ENCODE measurements at places on chromosomes 11 and 22.
A peak's percentile ranks its signal among the peaks of the same experiment; 100 is the strongest.

DNA sequence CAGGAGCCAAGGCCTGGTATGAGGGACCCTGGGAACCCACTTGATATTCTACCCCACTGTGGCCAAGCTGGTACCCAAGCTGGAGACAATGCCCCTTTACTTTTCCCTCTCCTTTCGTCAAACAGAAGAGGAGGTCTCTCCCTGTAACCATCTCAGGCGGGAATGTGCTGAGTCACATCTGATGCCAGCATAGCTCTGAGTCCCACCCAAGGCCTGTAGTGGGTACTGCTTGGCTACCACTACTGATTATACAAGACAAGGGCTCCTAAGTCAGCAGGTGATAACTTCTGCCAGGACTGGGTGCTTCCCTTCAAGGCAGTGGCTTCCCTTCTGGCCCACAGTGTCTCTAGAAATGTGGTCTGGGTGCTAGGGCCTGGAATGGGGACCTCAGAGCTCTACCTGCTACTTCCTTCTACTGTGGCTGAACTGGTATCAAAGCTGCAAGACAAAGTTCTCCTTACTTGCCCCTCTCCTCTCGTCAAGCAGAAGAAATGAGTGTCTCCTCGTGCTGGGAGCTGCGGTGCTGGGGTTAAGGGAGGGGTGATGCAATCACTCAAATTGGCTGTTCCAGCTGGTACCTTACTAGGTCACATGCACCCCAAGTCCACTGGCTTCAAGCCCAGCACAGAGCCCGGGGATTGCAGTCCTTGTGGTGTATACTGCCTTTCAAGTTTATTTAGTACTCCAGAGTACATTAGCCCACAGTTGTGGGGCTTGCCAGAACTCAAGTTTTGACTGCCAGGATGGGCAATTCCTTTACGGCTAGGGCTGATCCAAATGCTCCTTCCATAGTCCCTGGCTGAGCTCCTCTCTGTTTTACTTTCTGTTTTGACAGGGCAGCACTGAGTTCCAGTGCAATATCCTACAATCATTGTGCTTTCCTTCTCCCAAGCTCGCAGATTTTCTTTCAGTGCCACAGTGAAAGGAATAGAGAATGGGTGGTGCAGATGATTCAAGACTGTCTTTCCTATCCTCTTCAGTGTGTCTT is 419.7 kb upstream of the CNTN5 start:
- no peak overlapping the region for H3K4me3 ChIP-seq
- no peaks in the 10 kb centered on the region for H3K36me3 ChIP-seq
- DNase-seq = no peak
- H3K4me1 ChIP-seq = no peaks in the 10 kb centered on the region
- no peak overlapping the region for H3K27ac ChIP-seq

DNA sequence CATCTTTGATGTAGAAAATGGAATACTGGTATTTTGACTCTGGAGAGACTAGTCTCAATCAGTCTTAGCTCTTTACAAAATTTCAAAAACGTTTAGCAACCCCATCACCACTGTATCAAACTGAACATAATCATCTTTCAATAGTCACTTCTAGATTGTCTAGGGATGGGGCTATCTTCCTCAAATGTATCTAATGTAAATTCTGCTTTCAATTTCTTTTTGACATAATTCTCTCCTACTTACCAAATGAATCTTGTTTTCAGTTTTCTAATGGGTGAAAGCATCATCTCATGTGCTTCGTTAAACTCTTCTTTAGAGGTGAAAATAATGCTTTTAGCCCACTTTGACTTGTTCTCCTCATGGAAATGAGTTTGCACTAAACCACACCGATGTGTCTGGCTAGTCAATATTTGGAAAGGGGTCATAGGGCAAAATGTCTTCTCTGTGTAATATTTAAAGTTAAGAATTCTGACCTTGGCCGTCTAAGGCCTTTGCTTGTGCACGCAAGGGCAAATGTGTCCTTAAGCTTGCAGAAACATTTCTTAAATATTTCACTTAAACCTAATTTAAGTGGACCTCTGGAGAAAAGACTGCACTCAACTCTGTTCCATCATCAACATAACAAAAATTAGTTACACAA is 5.2 kb downstream of the SIK3 start:
- peaks cover 2% of the 10 kb centered on the region for H3K36me3 ChIP-seq
- no peak overlapping the region for H3K4me3 ChIP-seq
- peak overlapping the region; percentile 47 for H3K27ac ChIP-seq
- no peaks in the 10 kb centered on the region for H3K27me3 ChIP-seq
- peaks cover 64% of the 10 kb centered on the region for H3K4me1 ChIP-seq

- H3K4me3 ChIP-seq = no peak overlapping the region
- no peak for DNase-seq
- H3K4me1 ChIP-seq = peaks cover 10% of the 10 kb centered on the region
- no peak overlapping the region for H3K27ac ChIP-seq
These were observed 38.2 kb downstream of the ADAMTS8 start for GRCh38 chr11:130390071-130390758.

DNA sequence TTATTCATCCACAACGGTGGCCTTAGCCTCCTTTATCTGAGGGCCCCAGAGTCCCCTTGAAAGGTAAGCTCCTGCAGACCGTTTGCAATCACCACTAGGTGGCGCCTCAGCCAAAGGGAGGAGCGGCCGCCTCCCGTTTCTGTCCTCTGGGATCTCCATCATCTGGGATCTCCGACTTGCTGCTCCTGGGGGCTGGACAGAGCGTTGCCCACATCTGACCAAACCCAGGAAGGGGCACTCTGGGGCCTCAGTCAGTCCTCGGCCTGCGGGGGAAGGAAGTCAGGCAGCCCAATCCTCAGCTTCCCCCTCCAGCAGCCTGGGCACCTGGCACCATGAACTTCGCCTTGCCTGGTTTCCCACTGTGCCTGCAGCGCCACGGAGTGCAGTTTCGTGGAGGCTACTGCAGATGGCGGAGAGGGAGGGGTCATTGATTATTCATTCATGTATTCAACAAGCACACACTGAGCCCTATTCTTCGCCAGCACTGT is 23.5 kb downstream of the TP53I11 start:
- no peaks in the 10 kb centered on the region for H3K4me1 ChIP-seq
- DNase-seq = peak; percentile 75
- H3K4me3 ChIP-seq = no peak overlapping the region
- peaks cover 2% of the 10 kb centered on the region for H3K36me3 ChIP-seq
- no peaks in the 10 kb centered on the region for H3K27me3 ChIP-seq

DNA sequence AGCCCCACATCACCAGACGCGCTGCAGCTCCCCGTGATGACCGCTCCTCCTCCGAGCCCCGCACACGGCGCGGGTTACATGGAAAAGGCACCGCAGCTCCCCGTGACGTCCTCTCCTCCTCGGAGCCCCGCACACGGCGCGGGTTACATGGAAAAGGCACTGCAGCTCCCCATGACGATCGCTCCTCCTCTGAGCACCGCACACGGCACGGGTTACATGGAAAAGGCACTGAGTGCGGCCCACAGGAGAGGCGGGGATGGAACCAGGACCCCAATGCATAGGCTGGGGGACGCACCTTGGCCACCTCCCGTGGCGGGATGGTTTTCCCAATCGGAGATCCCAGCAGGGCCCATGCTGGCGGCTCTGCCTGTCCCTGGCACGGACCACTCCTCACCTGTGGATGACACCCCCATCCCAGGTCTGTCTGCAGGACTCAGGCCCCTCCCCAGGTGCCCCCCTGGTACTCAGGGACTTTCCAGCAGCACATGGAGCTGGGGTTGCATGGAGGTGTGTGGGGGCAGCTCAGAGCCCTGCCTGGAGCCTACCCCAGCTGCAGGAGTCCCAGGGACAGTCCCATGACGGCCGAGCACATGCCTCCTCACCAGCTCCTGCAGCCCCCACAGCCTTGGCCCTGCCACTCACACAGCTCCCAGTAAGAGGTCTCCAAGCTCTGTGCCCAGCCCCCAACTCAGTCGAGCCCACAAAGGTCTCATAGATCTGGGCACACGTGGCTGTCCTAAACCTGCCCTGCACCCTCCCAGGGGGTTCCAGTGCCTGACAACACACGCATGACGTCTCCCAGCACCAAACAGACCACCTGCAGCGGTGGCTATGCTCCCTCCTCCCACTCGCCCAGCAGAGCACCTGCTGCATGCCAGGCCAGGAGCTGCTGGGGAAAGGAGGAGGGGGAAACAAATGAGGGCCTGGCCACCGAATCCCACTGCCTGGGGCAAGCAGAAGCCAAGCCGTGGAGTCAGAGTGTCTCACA is 166.6 kb downstream of the BRD1 start:
- H3K27ac ChIP-seq = no peak overlapping the region
- no peak for DNase-seq
- H3K36me3 ChIP-seq = no peaks in the 10 kb centered on the region

GRCh38 chr22:20748082-20748481 is 25.8 kb upstream of the SERPIND1 start:
- no peak overlapping the region for H3K4me3 ChIP-seq
- H3K4me1 ChIP-seq = peaks cover 24% of the 10 kb centered on the region
- peaks cover 59% of the 10 kb centered on the region for H3K36me3 ChIP-seq
- no peak for DNase-seq
- no peaks in the 10 kb centered on the region for H3K27me3 ChIP-seq
- peak overlapping the region; percentile 69 for H3K27ac ChIP-seq

DNA sequence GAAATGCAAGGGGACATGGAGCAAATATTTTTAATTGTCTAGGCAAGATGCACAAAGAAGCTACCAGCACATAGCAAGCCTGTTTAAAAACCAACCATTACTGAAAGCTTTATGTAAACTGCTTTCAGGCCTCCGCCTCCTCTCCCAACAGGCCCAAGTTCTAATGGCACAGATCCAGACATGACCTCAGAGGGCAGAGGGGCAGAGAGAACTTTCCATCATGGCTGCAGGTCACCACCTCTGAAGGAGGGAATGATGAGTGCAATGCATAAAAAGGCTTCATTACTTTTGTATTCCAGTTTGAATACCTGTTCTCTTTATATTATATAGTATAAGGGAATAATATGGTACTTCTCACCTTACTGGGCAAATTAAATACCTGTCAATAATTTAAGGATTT is 15.2 kb downstream of the DDX17 start:
- no peaks in the 10 kb centered on the region for H3K27me3 ChIP-seq
- H3K4me3 ChIP-seq = no peak overlapping the region
- no peaks in the 10 kb centered on the region for H3K4me1 ChIP-seq
- no peak overlapping the region for H3K27ac ChIP-seq

Measured in B cell (primary cell).